Calu3 (cell line): ENCODE measurements at places on chromosomes 3 and 15.

- peaks cover 10% of the 10 kb centered on the region for H3K4me1 ChIP-seq
- H3K4me3 ChIP-seq, result no peak overlapping the region
- H3K27ac ChIP-seq, result no peak overlapping the region
- H3K27me3 ChIP-seq, result peaks cover 51% of the 10 kb centered on the region
- DNase-seq, result no peak
Measured at GRCh38 chr15:52794665-52795463, 4.7 kb upstream of the ONECUT1 start.

GRCh38 chr15:82533801-82534200 is 6.5 kb downstream of the RPS17 start:
- no peak overlapping the region for H3K27ac ChIP-seq
- no peak overlapping the region for H3K4me3 ChIP-seq
- H3K4me1 ChIP-seq, result peaks cover 41% of the 10 kb centered on the region

- H3K4me1 ChIP-seq, result no peaks in the 10 kb centered on the region
- no peaks in the 10 kb centered on the region for H3K27me3 ChIP-seq
- DNase-seq, result no peak
- H3K36me3 ChIP-seq, result no peaks in the 10 kb centered on the region
Measured at GRCh38 chr3:36635731-36636130, 128.6 kb downstream of the DCLK3 start.

DNA sequence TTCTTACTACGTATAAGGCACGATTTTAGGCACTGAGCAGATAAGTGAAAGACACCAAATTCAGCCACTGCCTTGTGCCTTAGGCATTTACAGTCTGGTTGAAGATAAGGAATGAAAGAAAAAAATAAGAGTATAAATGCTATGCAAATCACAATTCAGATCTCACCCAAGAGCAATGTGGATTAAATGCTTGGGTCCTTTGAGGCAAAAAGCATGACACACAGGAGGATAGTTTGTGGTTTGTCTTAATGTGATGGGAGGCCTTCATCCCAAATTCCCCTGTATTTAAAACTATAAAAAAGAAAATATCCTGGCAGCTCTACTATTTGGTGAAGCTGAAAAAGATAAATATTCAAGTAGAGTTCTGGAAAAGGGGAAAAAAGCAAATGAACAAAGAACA is 79.8 kb downstream of the TGFBR2 start:
- no peak for DNase-seq
- H3K27ac ChIP-seq, result no peak overlapping the region
- H3K36me3 ChIP-seq, result peaks cover 32% of the 10 kb centered on the region

DNA sequence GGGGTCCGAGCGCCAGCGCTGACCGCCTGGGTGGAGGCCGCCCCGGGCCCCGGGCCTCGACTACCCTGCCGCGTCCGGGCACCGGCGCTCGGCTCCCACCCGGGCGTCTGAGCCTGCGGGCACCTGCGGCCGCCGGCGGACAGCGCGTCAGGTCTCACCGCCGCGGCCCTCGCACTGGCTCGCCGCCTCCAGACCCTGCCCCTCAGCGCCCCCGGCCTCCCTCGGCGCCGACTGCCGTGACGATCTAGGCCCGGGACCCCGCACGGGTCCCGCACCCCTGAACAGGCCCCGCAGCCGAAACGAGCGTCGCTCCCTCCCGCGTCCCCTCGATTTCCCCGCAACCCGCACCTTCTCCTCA is 297 bp downstream of the PRC1 start:
- peaks cover 53% of the 10 kb centered on the region for H3K36me3 ChIP-seq
- H3K4me3 ChIP-seq, result peak overlapping the region; percentile 92
- H3K27me3 ChIP-seq, result no peaks in the 10 kb centered on the region
- peaks cover 16% of the 10 kb centered on the region for H3K4me1 ChIP-seq
- H3K27ac ChIP-seq, result peak overlapping the region; percentile 99
